GM12865 (cell line): ENCODE measurements at places on chromosomes 3 and 15.
A peak's percentile ranks its signal among the peaks of the same experiment; 100 is the strongest.

- DNase-seq, result no peak
Observed at GRCh38 chr3:140910860-140911259, 30.8 kb upstream of the SLC25A36 start.

GRCh38 chr15:59279023-59279422 lies 72.4 kb downstream of the LDHAL6B start:
- DNase-seq, result no peak

GRCh38 chr3:125211523-125212090 lies 941 bp downstream of the SLC12A8 start:
- no peak for DNase-seq

DNA sequence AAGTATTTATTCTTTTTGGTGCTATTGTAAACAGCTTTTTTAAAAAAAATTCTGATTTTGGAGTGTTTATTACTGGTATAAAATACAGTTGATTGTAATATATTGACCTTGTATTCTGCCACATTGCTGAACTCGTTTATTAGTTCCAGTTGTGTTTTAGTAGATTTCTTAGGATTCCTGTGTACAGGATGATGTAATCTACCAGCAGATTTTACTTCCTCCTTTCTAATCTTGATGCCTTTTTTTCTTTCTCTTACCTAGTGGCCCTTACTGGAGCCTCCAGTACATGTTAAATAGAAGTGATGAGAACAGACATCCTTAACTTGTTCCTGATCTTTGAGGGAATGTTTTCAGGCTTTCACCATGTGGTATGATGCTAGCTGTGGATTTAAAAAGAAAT lies 70.4 kb upstream of the KY start:
- no peak for DNase-seq

- no peak for DNase-seq
Observed at GRCh38 chr3:9392041-9392440, 5.4 kb upstream of the SETD5 start.

GRCh38 chr15:55420171-55420866 lies 12.0 kb downstream of the PIERCE2 start:
- DNase-seq, result no peak

DNA sequence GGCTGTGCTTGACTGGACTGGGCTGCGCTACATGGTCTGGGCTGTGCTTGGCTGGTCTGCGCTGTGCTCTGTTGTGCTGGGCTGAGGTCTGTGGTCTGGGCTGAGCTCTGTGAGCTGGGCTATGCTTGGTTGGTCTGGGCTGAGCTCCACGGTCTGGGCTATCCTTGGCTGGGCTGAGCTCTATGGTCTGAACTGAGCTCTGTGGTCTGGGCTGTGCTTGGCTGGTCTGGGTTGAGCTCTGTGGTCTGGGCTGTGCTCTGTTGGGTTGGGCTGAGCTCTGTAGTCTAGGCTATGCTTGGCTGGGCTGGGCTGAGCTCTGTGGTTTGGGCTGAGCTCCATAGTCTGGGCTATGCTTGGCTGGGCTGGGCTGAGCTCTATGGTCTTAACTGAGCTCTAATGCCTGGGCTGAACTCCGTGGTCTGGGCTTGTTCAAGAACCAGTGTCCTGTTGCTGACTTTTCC lies 92.0 kb downstream of the PLXNA1 start:
- peak; percentile 93 for DNase-seq

DNA sequence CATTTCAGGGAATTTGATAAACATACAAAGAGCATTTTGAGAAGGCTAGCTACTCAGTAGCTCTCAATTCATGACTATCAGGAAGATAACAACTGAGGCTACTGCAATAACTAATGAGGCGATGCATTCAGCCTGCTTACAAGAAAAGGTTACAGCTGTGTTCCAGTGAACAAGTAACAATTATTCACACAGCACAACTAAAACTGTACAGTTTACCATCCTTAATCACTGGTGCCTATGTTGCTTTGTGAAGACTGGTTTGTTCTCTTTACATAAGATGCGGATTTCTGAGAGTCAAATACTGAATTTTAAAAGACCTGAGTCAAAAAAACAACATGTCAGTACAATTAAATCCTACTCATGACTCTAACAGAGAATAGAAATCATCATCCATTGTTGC lies 526.3 kb downstream of the OTOL1 start:
- DNase-seq, result no peak

- no peak for DNase-seq
Observed at GRCh38 chr15:90889736-90890456, 5.6 kb downstream of the FES start.

GRCh38 chr15:70146771-70147170 lies 49.1 kb upstream of the TLE3 start:
- DNase-seq, result no peak

- DNase-seq, result no peak
Observed at GRCh38 chr3:146374146-146374545, 95.2 kb downstream of the PLSCR2 start.

- no peak for DNase-seq
Observed at GRCh38 chr3:127833281-127834032, 11.1 kb upstream of the MGLL start.

- DNase-seq, result no peak
Observed at GRCh38 chr3:20680990-20681628, 495.1 kb upstream of the SGO1 start.

DNA sequence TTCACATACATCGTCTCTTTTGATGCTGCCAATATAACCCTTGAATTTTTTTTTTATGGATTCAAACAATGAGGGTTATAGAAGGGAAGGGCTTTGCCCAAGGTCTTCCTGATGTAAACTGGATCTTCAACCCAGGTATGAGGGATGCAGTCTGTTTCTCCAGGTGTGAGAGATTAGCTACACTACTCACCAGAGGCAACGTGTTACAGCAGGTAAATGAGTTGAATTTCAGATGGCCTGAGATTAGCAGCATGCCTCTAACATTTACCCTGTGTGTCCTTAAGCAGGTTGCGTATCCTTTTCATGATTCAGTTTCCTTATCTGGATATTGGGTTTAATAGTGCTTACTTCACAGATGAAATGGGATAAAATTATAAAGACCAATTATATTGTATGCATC lies 1.9 kb downstream of the RTP4 start:
- DNase-seq, result no peak

GRCh38 chr3:52682016-52682415 lies 3.7 kb downstream of the PBRM1 start:
- peak; percentile 63 for DNase-seq

- DNase-seq, result no peak
Observed at GRCh38 chr15:98965597-98965996, 42.0 kb downstream of the PGPEP1L start.

DNA sequence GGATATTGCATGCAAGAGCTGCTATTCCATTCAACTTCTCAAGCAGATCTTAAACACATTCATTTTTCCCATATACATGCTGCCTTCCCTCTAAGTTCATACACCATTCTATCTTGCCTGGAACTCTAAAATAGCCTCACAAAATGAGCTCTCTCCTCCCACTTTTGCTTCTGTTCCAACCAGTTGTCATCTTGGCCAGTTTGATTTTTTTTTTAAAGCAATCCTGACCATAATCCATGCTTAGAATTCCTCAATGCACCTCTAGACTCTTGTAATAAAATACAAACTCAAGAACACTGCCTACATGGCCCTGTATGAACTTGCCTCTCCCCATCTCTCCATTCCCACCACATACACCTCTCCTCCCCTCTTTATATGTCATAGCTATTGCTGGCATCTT lies 68.6 kb upstream of the NPHP3 start:
- no peak for DNase-seq

GRCh38 chr3:141940194-141940776 lies 63.8 kb downstream of the ATP1B3 start:
- no peak for DNase-seq

- DNase-seq, result no peak
Observed at GRCh38 chr3:59460068-59460467, 410.2 kb upstream of the CFAP20DC start.

GRCh38 chr3:128285042-128285966 lies 132.0 kb downstream of the EEFSEC start:
- DNase-seq, result no peak

DNA sequence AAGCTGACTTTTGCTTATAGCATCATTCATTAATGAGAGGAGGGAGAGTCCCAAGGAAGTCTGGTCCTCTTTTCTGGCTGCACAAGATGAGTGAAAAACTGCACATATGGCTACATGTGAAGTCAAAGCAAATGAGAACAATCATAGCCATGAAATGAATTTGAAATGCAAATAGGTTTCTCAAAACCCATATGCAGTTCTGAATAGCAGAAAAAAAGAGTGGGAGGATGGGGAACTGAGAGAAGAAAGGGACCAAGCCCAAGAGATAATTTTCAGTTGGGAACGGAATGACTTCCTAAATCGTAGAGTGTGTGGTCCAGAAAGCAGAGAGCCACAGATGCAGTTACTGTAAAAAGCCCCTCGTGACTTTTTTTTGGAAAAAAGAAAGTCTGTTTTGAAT lies 66.3 kb downstream of the GTPBP8 start:
- DNase-seq, result peak; percentile 52

- peak; percentile 33 for DNase-seq
Observed at GRCh38 chr3:111594205-111594604, 941 bp downstream of the ZBED2 start.

GRCh38 chr15:101207867-101208288 lies 44.0 kb downstream of the CHSY1 start:
- DNase-seq, result no peak

- no peak for DNase-seq
Observed at GRCh38 chr3:51712511-51712931, 5.7 kb downstream of the GRM2 start.

DNA sequence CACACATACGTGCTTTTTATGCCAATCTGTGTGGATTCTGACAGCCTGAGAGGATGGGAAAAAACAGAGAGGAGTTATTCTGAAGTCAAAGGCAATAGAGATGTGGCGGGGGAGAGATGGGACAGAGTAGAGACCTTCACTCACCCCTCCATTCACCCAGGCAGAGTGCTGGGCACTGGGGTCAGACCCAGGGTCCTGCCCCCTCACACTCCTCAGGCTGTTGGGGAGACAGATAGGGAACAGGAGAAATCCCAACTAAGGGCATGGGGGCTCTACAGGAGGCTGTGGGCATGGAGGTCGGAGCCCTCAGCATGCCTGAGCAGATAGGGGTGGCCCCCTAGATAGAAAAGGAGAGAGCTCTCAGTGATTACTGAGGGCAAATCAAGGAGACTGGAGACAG lies 30.3 kb downstream of the SLC22A14 start:
- no peak for DNase-seq

GRCh38 chr3:119586733-119587172 lies 7.5 kb downstream of the ADPRH start:
- DNase-seq, result no peak

GRCh38 chr3:129051871-129052340 lies 8.7 kb upstream of the GP9 start:
- no peak for DNase-seq

GRCh38 chr3:190865419-190865818 lies 2.9 kb upstream of the GMNC start:
- DNase-seq, result no peak

DNA sequence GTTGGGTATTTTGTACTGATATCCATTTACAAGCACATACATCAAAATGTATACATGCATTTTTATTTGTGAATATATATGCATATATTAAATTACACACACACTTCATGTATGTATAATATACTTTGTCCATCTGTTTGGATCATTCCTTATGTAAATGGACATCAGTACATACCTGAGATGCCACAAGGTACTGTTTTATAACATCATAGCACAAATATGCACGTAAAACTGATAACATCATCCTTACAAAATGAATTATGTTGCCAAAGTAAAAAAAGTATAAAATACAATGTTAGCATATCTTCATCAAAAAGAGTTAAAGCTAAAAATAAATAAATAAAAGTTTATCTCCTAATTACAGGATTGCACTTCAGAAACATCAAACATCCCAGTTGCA lies 634.8 kb upstream of the UBE2E2 start:
- no peak for DNase-seq
